Fibroblast of the aortic adventitia (primary cell): ENCODE measurements at places on chromosomes 3 and 15. TPM values are rescaled to one million over a fixed set of nuclear protein-coding genes. Genes with fewer than 3 reads are reported as not detected.
A peak's percentile ranks its signal among the peaks of the same experiment; 100 is the strongest.

GRCh38 chr3:32601722-32602121 is 31.1 kb upstream of the DYNC1LI1 start:
- no peak for DNase-seq

- DNase-seq, result no peak
Observed at GRCh38 chr3:120552184-120553172, 43.7 kb upstream of the NDUFB4 start.

Gene GHSR
- total RNA-seq, result not detected in 2 replicates

- DNase-seq, result no peak
Observed at GRCh38 chr15:79185199-79185598, 94.6 kb upstream of the RASGRF1 start.

Gene TMEM39A
- 56.7 and 68.7 TPM in 2 replicates for total RNA-seq

Gene ARGFX
- total RNA-seq, result not detected in 2 replicates

- DNase-seq, result no peak
Observed at GRCh38 chr3:174442302-174442682, 416.8 kb upstream of the NAALADL2 start.

DNA sequence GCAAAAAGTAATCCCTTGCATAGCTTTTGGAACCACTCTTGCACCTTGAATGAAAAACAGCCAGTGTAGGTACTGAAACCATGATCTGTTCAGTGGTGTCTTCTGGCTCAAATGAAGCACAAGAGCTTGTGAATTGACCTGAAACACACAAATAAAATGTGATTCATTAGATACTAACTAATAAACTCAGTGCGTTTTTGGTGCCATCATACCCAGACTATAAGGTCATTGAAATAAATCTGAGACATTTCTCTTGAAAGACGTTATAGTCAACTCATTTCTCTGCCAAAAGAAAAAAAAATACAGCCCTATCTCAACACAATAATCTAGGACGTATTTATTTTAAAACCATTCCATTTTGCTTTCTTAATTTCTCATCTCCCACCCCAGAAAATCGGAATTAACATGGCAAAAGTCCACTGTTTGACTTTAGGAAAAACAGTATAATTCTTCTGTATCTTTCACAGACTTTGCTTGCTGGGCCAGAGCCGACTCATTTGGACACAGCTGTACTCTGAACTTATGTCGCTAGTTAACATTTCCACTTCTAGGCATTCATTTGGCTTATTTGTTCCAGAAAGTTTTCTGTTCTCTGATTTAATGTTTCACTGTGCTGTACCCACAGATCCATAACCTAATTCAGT is 284.9 kb upstream of the TBL1XR1 start:
- peak; percentile 40 for DNase-seq

Gene FOXB1
- not detected in 2 replicates for total RNA-seq

Gene GNL3
- total RNA-seq, result 114 and 325 TPM in 2 replicates

DNA sequence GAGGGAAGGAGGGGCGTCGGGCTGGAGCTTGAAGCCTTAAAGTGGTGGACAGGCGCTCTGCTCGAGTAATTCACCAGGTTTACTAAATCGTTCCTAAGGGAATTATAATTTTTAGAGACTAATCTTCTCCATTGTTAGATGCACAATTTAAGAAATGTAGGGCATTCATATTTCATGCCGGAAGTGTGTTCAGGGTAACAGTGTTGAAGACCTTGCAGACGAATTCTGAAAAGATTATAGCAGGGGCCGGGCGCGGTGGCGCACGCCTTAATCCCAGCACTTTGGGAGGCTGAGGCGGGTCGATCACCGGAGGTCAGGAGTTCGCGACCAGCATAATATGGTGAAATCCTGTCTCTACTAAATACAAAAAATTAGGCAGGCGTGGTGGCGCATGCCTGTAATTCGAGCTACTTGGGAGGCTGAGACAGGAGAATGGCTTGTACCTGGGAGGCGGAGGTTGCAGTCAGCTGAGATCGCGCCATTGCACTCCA is 365 bp upstream of the GTF2A2 start:
- DNase-seq, result no peak

Gene PATL2
- total RNA-seq, result 0.72 and 0.82 TPM in 2 replicates

DNA sequence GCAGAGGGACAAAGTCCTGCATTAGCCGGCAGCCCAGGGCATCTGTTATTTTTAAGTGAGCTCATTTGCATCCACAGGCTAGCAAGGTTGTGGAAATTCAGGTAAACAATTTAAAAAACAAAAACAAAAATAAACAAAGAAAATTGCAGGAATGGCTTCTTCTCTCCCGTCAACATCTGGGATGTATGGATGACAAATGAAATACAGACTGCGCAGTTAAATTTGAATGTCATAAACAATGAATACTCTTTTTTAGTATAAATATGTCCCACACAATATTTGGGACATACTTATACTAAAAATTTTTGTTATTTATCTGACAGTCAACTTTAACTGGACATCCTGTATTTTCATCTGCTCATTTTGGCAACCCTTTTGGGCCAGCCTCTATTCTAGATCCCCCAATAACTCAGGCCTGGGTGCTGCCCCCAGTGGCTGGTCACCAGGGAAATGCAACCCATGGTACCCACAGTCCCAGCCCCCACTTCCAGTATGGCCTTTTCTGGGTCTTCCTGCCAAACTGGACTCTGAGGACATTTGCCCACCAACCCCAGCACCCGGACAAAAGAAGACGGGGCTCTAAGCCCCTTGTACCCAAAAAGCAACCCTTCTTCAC is 12.7 kb downstream of the GRM2 start:
- no peak for DNase-seq

Gene CCR9
- not detected in 2 replicates for total RNA-seq

Gene CCDC54
- not detected in 2 replicates for total RNA-seq

- peak; percentile 33 for DNase-seq
Observed at GRCh38 chr3:28308196-28308595, 40.3 kb upstream of the ZCWPW2 start.

DNA sequence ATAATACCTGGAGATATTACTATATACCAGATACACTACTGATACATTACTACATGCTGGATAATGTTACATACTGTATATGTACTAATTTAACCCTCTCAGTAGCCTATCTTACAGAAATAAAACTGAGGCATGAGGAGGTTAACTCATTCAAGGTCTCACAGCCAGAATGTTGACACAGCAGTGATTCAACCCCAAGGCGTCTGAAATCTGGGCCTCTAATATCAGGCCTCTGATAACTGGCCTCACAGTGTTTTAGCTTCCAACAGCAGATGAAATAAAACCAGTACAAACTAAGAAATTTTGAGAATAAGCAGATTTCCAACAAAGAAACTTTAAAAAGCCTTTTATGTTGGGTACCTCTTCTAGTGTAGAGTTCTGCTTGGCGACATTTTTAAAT is 23.4 kb downstream of the DZIP1L start:
- peak; percentile 75 for DNase-seq
